ENCODE measurements at places on chromosomes 2 and 18.

- DNase-seq, result no peak
Measured at GRCh38 chr2:12262681-12263436, 453.9 kb upstream of the TRIB2 start.

DNA sequence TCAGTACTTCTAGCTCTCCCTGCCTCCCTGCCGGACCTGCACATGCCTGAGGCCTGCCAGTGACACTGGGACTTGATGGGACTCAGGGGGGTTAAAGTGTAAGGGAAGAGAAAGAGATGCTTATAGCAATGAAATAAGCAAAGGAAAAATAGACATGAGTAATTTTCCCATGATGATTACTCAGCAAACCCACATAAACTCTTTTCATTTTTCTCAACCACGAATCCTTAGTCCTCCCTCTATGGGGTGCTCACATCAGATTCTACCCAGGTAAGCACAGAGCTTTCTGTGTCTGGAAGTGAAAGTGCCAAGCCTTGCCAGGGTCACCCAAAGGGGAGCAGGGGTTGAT, 44.8 kb upstream of the ANKRD62 start:
- no peak for DNase-seq

- DNase-seq, result no peak
Measured at GRCh38 chr2:137964066-137964858, at the start of gene HNMT. Gene HNMT (plus strand): TSS chr2:137964473. CDS start chr2:137964492, 19 bp downstream.

DNA sequence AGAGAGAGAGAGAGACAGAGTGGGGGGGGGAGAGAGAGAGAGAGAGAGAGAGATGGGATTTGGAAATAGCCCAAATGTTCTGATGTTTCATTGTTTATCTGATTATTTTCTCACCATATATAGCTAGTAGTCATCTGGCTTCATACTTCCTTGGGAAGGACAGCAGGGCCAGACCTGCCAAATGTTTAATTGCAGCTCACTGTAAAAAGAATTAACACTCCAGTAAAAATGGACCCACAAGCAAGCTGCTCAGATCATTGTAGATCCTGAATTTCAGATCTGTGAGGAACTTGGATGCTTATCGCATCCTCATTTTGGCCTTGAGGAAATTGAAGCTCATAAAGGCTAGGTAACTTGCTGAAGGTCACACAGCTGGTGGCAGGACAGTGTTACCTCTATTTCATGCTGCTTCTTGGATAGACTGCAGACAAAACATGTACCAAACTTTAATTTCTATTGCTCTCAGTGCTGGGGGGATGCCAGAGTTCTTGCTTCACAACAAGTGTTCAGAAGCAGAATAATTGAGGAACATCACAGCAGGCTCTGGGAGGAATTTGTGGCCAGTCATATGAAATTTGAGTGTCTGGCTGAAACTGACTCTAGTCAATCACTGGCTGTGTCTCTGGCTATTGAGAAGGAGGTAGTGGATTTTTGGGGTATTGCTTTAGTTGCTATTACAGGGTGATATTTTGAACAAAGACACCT, 223.5 kb downstream of the PIK3C3 start:
- no peak for DNase-seq

DNA sequence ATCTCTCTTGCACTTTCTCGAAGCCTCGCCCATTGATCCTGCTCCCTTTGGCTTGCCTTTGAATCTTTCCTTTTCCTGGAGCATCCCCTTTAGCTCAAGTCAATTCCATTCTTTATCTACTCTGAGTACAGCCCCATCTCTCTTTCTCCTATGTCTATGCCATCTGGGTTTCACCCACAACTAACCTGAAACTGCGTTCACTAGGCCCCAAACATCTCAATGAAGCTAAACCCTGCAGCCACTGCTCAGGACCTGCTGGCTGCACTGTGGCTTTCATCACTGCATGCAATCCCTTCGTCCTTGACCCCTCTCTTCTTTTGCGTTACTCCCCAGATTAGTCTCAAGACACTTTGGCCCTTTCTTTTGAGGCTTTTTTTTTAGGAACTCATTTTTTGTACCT, 81.6 kb upstream of the CYRIA start:
- DNase-seq, result no peak

DNA sequence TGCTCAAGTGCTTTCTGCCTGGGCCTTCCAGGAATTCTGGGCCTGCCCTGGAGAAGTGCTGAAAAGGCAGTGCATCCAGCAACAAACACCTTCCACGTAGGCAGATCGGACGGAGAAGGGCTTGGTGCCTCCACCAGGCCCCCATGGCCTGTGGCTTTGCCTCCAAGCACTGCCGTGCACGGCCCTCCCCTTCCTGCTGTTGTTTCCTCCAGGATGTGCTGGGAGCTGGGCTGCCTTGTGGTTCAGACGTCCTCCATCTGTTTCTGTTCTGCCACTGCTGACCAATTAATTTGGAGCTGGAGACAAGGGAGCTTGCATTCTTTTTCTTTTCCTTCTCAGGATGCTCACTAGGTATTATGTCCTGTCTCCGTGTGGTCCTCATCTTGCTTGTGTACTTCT, 197.0 kb downstream of the HRH4 start:
- DNase-seq, result no peak

GRCh38 chr2:88024509-88024908, 8.2 kb upstream of the RNU2-63P start:
- DNase-seq, result no peak

DNA sequence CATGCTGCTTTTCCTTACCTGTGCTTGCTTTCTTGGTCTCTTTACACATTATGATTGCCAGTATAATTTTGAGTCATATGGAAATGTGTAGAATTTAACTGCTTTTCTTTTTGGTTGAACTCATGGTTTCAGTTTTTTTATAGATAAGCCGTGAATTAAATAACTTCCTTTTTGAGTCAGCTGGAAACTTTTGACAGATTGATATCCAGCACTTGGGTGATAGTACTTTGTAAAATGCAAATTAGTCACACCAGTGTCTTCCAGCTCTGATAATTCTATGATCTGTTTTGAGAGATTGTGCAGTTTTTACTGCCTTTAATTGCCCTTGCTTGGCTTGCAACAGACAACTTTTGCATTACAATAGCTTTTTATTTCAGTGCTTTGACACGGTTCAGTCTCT, 86.4 kb downstream of the NCOA1 start:
- no peak for DNase-seq

GRCh38 chr2:164014068-164014731, 278.4 kb upstream of the FIGN start:
- no peak for DNase-seq

DNA sequence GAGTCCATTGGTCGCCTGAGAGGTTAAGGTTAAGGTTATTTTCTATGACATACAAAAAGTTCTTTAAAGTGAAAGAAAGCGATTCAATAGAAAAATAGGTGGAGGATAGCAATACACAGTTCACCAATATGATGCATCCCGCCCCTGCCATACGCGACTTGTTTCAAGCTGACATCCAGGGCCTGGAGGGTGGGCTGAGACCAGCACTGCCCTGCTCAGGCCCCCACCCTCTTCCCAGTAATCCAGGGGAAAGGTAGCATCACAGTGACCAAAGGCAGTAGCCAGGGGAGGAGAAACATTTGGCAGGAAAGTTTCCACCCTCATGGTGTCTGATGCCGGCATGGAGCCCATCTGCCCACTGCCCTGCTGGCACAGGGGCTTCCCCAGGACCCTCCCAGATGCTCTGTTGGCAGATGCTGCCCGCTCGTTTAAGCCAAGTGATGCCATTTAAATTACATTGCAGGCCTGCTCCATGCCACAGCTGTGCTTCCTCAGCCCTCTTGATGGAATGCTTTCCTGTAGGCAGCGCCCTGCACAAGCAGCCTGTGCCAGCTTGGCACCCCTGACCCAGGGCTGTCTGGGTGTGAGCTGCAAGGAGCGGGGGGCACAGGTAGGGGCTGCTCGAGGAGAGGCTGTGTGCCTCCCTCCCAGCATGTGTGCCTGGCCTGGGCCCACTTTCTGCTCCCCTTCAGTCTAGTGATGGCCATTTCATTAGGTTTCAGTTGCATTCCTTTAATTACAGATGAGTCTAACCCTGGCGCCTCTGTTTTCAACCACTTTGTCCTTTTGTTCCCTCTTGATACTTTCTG, 10.7 kb upstream of the ANO7 start:
- DNase-seq, result no peak

GRCh38 chr2:118979152-118979861, 37.3 kb downstream of the MARCO start:
- DNase-seq, result no peak

DNA sequence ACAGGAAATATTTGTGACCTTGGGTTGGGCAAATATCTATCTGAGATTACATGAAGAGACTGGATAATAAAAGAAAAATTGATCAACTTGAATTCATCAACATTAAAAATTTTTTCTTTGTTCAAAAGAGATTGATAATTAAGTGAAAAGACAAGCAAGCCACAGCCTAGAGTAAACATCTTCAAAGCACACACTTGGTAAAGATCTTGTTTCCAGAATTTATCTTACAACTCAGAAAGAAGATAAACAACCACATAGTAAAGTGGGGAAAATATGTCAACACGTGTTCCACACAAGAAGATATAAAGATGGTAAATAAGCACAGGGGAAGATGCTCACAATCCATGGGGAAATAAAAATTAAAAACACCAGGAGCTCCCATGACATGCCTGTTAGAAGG, 195.9 kb downstream of the SOX11 start:
- DNase-seq, result no peak

DNA sequence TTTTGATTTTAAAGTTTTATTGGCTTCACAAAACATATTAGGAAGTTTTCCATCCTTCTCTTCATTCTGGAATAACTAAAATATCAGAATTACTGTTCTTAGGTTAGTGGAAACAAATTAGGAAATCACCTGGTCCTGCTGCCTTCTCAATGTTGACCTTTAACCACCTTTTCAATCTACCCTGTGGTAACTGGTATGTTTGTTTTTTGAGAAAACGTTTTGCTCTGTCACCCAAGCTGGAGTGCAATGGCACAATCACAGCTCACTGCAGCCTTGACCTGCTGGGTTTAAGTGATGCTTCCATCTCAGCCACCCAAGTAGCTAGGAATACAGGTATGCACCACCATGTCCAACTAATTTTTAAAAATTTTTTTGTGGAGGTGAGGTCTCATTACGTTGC, 28.4 kb downstream of the ACYP2 start:
- DNase-seq, result no peak

- DNase-seq, result no peak
Measured at GRCh38 chr18:44741085-44741484, 60.4 kb downstream of the SETBP1 start.

DNA sequence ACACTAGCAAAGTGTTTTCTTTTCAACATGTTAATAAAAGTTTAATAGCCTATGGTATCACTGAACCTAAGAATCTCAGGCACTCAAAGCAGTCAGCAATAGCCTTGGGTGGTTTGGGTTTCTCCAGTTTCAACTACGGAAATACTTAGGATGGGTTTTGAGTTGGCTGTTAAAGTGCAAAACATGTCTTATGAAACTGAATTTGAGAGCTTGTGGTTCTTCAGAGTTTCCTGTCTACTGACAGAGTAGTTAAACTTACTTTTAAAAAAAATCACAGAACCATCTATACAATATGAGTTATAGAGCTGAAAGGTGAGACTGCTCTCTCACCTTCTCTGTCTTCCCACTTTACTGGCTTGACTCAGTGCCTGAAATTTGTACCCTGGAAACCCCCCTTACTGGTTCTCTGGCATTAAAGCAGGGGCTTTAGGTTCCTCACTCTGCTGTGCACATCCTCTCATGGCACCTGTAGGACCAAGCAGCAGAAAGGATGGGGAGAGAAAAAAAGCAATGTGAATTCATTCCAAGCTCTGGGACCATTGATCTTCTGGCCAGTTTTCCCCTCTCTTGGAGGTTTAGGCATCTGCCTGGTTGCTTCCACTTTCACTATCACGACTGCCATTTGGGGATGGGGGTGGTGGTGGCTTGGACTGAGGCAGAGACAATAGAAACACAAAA, 18.1 kb downstream of the CCDC141 start:
- peak; percentile 21 for DNase-seq

GRCh38 chr2:70670626-70671025, 97.4 kb downstream of the ADD2 start:
- no peak for DNase-seq

GRCh38 chr2:11393711-11394236, 49.3 kb upstream of the ROCK2 start:
- no peak for DNase-seq

GRCh38 chr2:231425291-231425810, 29.8 kb downstream of the B3GNT7 start:
- no peak for DNase-seq

DNA sequence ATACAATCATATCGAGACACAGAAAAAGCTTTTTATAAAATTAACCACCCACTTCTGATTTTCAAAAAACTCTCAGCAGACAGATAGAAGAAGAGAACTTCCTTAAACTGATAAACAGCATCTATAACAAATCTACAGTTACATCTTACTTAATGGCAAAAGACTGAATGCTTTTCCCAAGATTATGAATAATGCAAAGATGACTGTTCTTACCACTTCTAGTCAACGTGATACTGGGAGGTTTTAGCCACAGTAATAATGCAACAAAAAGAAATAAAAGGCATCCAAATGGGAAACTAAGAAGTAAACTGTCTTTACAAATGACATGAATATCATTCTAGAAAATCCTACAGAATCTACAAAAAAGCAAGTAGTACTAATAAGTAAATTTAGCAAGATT, 58.0 kb upstream of the TMEM247 start:
- no peak for DNase-seq

DNA sequence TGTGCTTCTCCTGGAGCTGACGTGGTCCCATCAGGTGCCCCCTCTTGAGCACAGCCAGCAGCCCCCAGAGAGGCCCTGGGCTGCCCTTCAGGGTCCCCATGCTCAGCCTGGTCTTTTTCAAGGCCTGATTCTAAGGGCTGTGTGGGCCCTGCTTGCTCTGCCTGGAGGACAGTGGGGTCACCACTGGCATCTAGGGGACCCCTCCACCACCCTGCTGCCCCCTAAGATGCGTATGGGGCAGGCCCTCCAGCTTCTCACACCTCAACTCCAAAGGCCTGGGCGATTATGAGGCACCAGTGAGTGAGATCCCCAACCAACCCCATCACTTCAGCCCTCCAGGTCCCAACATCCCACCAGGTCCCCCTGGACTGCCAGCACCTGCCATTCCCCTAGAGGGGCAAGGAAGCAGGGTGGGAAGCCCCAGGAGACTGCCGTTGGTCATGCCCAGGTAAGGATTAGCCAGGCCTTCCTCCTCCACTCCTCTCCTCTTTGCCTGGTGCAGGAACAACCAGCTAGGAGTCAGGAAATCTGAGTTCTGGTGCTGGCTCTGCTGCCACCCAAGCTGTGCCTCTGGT, 114.4 kb downstream of the SMAD7 start:
- no peak for DNase-seq

- DNase-seq, result no peak
Measured at GRCh38 chr18:75226956-75227316, 16.3 kb downstream of the TSHZ1 start.

DNA sequence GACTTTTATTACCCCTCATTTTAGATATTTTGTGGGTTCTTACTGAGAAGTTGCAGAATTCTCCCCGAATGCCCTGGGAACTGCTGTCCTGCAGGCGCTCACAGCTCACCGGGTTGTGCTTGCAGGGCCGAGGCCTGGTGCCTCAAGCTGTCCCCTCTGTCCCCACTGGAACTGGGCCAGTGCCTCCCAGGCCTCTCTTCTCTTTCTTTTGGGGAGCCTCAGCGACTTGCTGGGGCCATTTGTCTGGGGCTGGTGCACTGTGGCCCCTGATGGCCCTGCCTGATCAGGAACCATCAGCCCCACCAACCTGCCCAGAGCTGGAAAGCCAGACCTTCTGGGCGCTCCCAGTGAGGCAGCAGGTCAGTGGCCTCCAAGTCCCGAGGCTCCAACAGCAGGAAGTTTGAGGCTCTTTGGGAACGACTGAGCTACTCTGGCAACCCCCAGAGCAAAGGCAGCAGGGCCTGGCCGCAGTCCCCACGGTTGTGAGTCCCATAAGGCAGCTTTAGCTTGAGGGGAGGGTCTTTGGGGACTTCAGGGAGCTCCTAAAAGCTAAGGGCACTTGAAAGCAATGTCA, 14.7 kb upstream of the NEU4 start:
- DNase-seq, result no peak
